CMK (cell line): ENCODE measurements at places on chromosomes 1 and 21.

- no peak for DNase-seq
Observed at GRCh38 chr1:170395149-170395548, 136.8 kb upstream of the GORAB start.

GRCh38 chr1:110007046-110007830 lies 22.7 kb downstream of the AHCYL1 start:
- no peak for DNase-seq

DNA sequence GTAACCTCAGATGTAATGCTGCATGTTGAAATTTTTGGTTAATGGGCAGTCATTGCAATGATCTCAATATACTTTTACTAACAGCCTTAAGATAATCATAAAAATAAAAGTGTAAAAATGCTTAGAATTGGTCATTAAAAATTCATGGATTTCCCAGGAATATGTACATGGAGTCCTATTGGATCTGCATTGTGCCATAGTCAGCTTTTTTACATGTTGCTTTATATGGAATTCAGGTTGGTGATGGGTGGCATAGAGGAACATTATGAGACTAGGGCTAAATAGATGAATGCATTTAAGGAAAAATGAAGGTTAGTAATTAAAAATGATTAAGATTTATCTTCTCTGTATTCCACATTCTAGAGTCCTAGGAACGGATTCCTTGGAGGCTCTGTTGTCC lies 103.2 kb downstream of the SLC35F3 start:
- DNase-seq, result no peak

GRCh38 chr1:184755226-184756065 lies 788 bp upstream of the EDEM3 start:
- no peak for DNase-seq

DNA sequence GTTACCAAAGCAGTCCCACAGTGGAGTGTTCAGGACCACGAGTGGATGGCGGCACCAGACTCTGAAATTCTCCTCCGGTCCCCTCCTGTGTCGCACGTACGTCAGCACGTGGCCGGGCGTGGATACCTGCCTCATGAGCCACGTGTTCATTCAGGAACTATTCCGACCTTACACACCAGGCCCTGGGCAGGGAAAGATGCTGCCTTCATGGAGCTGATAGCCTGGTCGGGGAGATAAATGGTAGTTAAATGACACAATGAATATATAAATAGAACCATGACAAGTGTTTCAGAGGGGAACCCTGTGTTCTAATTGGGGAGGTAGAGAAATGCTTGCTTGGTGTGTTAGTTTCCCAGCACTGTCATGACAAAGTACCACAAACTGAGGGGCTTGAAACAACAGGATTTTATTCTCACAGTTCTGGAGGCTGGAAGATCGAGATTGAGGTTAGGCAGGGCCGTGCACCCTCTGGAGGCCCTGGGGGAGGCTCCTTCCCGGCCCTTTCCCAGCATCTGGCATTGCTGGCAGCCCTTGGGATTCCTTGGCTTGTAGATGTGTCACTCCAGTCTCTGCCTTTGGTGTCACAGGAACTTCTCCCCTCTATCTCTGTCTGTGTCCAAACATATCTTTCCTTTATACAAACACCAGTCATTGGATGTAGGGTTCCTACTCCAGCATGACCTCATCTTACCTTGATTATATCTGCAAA lies 28.9 kb upstream of the GPR137B start:
- DNase-seq, result no peak

DNA sequence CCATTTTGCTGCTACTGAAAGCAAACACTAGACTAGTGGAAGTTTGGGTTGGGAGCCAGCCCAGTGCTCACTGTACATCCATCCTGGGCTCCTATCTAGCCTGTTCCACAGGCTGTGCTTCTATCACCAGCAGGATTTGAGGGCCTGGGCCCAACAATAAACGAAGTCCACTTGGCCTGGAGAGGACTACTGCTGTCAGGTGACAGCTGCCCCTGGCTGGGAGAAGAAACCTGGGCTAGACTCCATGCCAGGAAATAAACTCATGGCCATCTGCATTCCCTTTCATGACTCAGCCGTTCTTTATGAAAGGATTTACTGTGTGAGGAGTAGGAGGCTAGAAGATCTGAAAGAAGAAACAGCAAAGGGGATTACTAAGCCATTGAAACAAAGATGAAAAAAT lies 35.5 kb downstream of the COLGALT2 start:
- no peak for DNase-seq

DNA sequence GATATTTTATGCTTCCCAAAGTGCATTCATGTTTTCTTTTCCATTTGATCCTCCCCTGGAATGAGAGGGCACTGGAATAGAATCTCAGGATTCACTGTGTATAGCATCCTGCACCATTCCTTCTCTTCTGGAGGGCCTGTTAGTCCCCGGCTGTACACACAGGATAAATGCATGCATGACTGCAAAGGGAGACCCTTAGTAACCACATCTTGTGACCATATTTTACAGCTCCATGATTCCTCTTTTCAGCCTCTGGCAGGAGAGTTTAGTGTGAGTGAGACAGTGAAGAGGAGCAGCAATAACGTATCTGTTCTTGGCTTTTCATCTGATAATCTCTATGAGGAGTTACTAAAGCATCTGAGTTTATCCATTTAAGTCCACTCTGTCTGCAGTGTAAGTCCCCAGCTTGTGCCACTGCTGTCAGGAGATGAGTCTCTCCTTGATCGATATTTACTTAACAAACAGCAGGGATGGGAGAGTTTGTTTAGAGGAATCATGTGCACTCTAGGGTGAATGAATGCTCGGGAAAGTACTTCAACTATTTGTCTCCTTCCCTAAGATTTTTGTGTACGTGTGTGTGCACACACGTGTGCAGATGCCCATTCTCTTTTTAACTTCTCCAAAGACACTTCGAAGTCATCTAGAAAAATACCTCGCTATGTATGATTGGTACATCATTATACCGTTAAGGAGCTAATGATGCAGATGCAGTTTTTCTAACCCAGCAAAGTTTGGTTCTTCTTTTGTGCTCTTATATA lies 41.1 kb downstream of the PROX1 start:
- no peak for DNase-seq

DNA sequence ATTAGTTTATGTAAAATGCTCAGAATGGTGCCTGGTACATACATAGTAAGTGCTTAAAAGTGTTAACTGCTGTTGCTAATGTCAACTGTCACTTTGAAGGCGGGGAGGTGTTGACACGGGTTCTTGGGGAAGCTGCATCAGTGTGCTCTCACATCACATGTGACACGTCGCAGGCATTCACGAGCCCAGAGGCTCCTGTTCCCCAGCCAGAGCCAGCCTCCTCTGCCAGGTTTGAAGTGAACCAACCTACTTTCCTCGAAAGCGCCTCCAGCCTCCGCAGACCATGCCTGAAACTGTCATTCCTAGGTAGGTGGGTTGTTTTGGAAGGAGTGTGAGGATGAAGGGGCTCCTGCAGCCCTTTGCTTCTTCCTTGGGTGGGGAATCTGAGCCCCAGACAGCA lies 13.8 kb downstream of the GALNT2 start:
- no peak for DNase-seq

DNA sequence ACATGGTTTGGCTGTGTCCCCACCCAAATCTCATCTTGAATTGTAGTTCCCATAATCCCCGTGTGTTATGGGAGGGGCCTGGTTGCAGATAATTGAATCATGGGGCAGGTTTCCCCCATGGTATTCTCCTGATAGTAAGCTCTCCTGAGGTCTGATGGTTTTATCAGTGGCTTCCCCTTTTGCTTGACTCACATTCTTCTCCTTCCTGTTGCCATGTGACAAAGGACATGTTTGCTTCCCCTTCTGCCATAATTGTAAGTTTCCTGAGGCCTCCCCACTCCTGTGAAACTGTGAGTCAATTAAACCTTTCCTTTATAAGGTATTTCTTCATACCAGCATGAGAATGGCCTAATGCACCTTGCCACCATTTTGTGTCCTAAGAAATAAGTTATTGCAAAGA lies 415.0 kb downstream of the COL11A1 start:
- DNase-seq, result peak; percentile 15

GRCh38 chr1:102699524-102699923 lies 408.8 kb downstream of the COL11A1 start:
- DNase-seq, result no peak

- DNase-seq, result no peak
Observed at GRCh38 chr21:35197191-35197590, 148.1 kb upstream of the RUNX1 start.

DNA sequence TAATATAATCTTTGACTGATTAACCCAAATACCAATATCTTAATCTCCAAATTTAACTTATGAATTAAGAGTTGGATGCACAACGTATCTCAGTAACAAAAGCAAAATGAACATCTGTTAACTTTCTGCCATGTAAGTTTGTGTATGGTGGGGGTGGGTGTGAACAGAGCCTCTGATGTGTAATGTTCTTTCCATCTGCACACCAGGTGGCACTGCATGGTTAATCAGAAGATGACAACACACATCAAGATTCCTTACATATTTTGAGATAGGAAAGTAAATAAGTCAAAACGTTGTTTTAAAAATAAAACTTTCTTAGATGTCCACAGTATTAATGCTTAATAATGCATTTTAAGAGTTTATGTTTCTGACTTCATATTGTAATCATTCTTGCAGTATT lies 251.9 kb downstream of the DPYD start:
- no peak for DNase-seq

DNA sequence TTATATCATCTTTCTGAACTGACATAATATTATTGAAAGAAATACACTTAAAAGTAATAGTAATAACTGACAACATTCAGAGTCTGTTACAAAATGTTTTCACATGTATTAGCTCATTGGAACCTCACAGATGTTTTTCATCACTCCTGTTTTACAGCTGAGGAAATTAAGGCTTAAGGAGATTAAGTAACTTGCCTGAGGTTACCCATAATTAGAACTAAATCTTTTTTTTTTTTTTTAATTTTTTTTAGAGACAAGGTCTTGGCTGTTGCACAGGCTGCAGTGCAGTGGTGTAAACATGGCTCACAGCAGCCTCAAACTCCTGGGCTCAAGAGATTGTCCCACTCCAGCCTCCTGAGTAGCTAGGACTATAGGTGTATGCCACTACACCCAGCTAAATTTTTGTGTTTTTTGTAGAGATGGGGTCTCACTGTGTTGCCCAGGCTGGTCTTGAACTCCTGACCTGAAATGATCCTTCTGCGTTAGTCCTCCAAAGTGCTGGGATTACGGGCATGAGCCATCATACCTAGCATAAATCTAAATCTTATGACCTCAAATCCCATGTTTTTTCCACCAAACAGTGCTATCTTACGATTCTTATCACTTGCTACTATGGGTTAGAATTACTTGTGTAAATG lies 64.7 kb upstream of the MACF1 start:
- DNase-seq, result no peak

DNA sequence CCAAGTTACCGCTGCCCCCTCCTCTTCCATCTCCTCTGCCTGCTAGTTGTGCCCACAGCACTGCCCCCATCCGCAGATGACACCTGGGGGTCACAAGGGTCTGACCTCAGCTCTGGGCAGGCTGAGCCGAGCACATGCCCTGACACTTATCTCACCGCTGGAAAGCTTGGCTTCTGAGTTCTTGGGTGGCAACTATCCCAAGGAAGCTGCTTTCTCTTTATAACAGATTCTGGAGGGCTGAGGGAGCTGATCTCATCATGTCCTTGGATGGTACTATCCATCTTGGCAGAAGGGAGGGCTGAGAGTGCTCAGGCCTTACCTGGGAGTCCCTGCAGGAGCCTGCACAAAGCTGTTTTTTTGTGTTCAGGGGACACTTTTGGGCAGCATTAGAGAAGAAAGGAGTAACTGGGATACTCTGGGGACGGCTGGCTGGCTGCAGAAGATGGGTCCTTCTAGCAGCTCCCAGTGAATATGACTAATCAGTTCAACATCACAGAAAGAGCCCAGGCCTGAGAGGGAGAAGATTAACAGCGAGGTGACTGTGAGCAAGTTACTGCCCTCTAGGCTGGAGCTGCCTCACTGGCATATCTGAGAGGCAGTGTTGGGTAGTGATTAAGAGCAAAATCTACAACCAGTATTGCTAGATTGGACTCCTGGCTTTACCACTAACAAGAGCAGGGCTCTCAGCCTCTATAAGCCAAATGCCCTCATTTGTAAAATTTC lies 71.6 kb downstream of the PLXNA2 start:
- no peak for DNase-seq

DNA sequence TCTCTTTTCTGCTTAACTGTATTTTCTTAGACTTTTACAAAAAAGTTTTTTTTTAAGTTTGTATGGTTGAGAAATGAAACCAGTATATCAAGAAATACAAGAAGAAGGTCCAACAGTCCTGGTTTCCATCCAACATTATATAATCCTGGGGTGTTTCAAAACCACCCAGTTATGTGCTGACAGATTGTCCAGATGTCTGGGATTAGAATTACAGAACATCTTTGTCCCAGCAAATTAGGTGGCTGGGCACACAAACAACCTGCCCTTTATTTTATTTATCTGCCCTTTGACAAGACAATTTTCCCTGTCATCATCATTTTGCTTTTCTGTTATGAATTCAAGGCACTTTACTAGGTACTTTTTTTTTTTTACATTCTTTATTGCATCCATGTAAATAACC lies 622.1 kb downstream of the PLPP3 start:
- DNase-seq, result no peak

DNA sequence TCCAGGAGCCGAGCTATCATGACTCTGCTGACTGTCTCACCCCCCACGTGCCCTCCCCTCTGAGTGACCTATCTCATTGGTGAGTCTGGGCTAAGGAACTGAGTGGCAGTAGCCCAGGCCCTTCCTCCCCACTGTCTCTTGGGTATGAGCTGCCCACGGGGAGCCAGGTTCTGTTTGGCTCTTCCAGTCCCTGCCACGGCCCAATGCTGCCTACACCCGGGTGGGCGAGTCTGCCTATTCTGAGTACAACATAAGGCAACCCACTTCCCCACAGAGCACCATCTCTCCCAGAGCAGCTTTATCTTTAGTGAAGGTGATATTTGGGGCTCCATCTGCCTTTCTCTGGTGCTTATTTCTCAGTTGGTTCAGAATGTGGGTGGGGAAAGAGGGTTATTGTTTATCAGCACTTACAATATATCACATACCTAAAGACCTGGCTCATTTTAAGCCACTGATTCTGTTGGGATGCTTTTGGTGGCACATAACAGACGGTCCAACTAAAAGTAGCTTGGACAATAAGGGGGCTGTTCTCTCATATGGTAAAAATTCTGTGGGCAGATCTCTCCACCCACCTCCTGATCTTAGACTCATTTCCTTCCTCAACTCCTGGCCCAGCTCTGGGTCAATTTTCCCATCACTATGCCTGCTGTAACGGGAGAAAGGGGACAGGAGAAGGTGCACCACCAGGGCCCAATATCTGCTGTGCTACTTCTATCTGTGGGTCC lies 27.7 kb upstream of the VWA5B1 start:
- no peak for DNase-seq

- DNase-seq, result peak; percentile 57
Observed at GRCh38 chr1:205229399-205229871, 1.7 kb downstream of the TMCC2 start.

GRCh38 chr1:95496307-95496706 lies 262.3 kb downstream of the RWDD3 start:
- DNase-seq, result no peak

DNA sequence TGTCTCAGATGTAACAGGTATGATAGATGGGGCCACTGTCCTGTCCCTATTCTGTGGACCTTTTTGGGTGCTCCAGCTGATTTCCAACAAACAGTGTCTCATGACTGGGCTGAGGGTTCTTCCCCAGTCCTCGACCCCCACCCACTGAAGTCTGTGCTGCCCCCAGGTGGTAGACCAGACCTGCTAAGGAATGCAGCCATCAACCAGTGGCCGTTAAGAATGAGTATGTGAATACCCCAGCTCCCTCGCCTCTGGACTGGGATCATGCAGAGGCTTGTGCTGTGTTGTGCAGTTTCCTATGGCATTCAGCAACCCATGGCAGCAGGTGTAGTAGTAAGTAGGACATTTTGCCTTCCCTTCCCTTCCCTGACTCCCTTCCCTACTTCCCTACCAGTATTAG lies 183.1 kb upstream of the KAZN start:
- DNase-seq, result no peak
